ENCODE measurements at places on chromosomes 5 and 9.

GRCh38 chr9:69412741-69413150 lies 87.7 kb downstream of the ENTREP1 start:
- DNase-seq, result peak; percentile 6

GRCh38 chr9:86765746-86766430 lies 181.4 kb downstream of the GAS1 start:
- no peak for DNase-seq

DNA sequence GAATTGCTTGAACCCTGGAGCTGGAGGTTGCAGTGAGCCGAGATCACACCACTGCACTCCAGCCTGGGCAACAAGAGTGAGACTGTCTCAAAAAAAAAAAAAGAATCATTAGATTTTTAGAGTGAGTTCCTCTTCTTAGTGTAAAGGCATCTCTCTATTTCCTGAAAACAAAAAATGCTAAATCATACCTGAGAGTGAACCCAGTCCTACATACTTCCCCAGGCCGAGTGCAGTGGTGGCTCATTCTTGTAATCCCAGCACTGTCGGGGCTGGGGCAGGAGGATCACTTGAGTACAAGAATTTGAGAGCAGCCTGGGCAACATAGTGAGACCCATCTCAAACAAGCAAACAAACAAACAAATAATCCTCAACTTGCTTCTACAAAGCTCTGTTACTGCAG lies 38.2 kb upstream of the LPAR1 start:
- DNase-seq, result no peak

DNA sequence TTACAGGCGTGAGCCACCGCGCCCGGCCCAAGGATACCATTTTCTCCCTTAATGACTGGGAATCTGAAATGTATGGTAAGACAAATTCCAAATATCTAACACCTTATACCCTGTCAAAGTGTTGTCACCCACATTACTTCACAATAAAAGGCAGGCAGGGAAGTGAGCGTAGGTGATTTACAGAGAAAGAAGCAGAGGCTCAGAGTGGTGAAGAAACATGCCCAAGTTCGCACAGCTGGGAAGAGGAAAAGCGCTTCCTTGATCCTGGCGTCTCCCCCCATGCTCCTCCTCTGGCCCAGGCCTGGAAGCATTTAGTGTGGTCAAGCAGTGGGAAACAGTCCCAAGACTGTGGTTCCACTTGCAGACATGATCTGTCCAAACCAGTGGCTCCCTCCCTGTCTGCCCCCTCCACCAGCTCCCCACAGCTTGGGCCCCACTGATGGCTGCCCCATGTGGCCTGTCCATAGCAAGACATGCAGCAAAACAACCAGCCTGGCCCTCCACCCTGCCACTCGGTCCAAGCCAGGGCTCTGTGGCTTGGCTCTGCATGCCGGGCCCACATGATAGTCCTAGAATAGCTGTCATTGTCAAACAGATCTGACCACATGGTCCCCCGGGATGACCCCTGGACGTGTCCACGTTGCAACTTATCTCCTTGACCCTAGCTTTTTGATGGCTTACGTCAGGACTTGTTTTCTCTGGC lies 107.2 kb downstream of the TTLL11 start:
- no peak for DNase-seq

GRCh38 chr5:87827539-87827938 lies 414.8 kb upstream of the CCNH start:
- DNase-seq, result no peak

GRCh38 chr5:155926766-155927165 lies 400.2 kb upstream of the SGCD start:
- DNase-seq, result no peak

DNA sequence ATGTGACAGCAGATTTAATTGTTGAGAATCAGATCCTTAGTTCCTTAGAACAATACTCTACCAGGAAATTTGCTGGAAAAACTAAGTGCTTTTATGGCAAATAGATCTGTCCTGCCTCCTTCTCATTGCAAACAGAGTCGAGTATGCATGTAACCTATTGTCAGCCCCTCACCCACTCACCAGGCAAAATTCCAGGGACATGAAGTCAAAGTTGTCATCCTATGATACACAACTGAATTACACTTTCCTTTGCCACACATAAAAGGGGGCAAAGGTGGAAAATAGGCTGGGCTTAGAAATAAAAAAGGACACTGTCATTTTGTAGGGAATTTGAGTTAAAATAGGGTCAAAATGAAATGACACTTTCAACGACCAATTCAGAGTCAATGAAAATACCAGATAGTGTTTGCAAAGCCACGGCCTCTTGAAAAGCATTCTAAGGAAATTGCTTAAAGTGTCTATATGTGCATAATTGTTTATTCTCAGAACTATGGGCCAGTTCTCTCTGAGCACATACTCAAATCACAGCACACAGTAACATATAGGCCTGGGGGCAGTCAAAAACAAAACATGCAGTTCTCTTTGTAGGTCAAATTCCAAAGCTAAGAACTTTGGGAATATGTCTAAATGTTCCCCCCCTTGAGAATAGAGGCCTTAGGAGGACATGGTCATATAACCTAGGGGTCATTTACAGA lies 452.8 kb downstream of the NFIB start:
- DNase-seq, result peak; percentile 44

DNA sequence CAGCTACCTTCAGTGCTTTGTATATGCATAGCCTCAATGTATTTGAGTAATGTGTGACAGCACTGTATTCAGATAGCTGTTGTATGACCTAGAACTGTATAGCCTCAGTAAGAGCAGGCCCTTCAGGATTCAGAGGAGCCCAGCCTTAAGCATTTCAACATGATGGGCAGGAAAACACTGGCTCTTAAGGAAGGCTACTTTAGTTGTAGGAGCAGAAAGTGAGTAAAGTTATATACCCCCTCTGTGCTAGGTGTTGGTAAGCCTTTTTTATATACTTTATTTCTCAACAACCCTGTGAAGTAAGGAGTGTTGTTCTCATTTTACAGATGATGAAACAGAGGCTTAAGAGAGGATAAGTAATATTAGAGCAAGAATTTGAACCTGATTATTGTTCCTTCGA lies 1.5 kb upstream of the GPR21 start:
- no peak for DNase-seq

DNA sequence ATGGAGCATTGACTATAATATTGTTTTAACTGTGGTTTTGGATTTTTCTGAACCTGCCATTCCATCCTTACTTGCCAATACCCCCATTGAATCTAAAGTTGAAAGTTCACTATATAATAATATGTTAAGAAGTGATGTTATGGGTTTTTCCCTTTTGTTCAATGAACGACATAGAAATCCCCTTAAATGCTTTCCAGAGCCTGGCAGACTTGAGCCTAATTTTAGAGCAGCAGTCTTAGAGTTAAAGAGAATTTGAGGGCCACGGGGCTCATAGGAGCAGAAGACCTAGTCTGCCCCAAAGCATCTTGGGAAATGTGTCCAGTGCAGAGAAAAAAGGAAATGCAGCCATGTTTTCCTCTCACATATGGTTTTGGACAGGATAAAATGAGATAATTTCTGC lies 146.1 kb upstream of the SLC44A1 start:
- DNase-seq, result no peak

- no peak for DNase-seq
Observed at GRCh38 chr9:113973963-113974413, 97.9 kb downstream of the ZNF618 start.

- DNase-seq, result peak; percentile 99
Observed at GRCh38 chr5:143657647-143658285, 154.2 kb upstream of the HMHB1 start.

GRCh38 chr5:126694403-126694802 lies 82.5 kb upstream of the LMNB1 start:
- no peak for DNase-seq

DNA sequence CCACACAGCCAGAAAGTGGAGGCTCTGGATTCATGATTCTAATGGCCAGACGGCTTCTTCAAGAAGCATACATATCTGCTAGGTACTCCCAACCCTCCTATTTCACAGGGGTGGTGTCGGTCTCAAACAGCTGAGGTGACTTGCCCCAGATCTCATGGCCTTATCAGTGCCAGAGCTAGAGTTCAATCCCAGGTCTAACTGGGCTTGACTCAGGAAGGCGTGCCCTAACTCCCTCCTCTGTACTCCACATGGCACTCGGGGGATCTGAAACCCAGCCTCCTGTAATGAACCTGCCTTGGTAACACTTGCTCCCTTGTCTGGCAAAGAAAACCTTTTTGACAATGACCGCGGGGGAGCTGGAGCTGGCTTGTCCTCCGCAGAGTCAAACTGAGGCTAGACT lies 2.1 kb downstream of the QRFP start:
- DNase-seq, result no peak

GRCh38 chr9:2154731-2155130 lies 139.6 kb downstream of the SMARCA2 start:
- no peak for DNase-seq

DNA sequence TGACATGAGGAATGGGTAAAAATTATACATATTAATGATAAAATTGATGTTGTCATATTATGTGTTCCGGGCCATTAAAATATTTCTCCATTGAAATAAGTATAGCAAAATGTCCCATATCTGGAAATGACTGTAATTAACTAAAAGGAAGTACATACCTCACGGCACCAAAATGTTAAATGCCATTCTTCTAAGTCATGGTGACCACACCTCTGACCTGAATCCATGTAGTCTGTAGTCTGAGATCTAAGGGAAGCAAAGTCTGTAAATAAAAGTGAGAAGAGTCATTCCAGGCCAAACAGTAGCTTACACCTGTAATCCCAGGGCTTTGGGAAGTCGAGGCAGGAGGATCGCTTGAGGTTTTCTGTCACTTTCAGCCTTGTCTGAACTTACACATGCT lies 8.7 kb upstream of the GDA start:
- DNase-seq, result no peak

GRCh38 chr5:169131616-169132301 lies 169.2 kb downstream of the SLIT3 start:
- no peak for DNase-seq

DNA sequence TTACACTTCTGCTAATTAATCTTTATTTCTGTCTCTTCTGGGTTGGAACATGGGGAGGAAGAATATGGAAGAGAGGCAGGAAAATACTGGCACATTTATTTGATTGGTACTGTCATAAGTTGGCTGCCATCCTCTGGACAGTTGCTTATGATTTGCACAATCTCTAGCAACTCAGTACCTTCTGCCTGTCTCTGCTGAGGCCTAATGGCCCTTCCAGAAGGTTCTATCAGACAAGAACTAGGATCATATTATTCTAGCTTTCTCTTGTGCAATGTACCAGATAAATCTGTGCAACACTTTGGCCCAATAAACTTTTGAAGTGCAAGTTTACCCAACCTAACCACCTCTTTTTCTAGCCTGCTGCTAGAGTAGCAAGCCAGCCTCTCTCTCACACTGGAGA lies 335.0 kb downstream of the ARRDC3 start:
- DNase-seq, result no peak

- DNase-seq, result no peak
Observed at GRCh38 chr9:36345103-36345846, 54.8 kb downstream of the RNF38 start.

DNA sequence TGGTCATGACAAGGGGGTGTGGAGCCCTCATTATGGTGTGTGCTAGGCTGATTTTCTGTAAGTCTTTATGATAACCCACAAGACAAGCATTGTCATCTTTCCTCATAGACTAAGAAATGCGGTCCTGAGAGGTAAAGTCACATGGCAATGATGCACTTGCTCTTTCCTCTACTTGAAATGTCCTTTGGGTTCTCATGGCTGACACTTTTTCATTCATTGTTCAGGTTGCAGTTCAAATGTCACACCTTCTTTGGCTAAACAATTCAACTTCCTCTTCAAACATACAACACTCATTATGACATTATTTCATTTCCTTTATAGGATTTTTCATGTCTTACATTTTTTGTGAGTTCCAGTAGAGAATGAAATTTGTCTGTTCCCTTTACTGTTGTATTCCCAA lies 323.6 kb upstream of the PRR16 start:
- no peak for DNase-seq

GRCh38 chr9:75490326-75490725 lies 400.1 kb upstream of the PCSK5 start:
- DNase-seq, result no peak
